Fibroblast of lung (primary cell): ENCODE measurements at places on chromosomes 5 and 9. TPM values are rescaled to one million over a fixed set of nuclear protein-coding genes. Genes with fewer than 3 reads are reported as not detected.

GRCh38 chr5:132009706-132010405 is 1.6 kb downstream of the ACSL6 start:
- peaks cover 35% of the 10 kb centered on the region for H3K27me3 ChIP-seq
- H3K36me3 ChIP-seq = no peaks in the 10 kb centered on the region
- H3K27ac ChIP-seq = no peak overlapping the region
- H3K4me1 ChIP-seq = no peaks in the 10 kb centered on the region
- no peak overlapping the region for H3K4me3 ChIP-seq

- DNase-seq = no peak
- H3K27ac ChIP-seq = no peak overlapping the region
- H3K27me3 ChIP-seq = no peaks in the 10 kb centered on the region
- no peak overlapping the region for H3K4me3 ChIP-seq
- no peaks in the 10 kb centered on the region for H3K36me3 ChIP-seq
- no peaks in the 10 kb centered on the region for H3K4me1 ChIP-seq
Measured at GRCh38 chr5:87241555-87241954, 26.1 kb upstream of the RASA1 start.

DNA sequence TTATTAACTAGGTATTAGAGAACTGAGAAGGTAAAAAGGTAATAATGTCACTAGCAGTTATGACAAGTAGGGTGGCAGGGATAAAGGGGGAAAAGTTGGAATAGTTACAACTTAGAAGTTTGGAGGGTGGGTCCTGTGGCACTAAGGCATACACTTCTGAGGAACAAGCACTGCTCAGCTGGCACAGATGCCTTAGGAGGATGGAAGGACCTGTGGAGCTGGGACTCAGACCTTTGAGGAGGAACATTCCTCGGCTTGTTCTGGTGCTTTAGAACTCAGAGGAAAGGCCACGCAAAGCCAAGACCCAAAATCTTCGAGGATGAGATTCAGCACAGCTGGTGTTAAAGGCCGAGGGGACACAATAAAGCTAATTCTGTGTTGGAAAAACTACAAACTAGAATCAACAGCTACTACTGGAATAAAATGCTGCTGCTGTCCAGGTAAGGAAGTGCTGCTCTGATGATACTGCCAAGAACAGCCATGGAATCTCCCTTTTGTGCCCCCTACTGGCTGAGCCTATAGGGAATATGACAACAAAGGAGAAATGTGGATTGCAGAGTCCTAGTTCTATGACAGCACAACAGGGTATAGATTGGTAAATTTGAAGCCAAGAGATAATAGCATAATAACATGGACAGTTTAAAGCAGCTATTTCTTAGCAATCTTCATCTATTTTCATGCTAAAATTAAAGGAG is 126.7 kb downstream of the SLC25A46 start:
- H3K4me3 ChIP-seq = no peak overlapping the region
- DNase-seq = no peak
- no peaks in the 10 kb centered on the region for H3K36me3 ChIP-seq
- H3K27ac ChIP-seq = no peak overlapping the region
- H3K27me3 ChIP-seq = no peaks in the 10 kb centered on the region
- H3K4me1 ChIP-seq = no peaks in the 10 kb centered on the region

DNA sequence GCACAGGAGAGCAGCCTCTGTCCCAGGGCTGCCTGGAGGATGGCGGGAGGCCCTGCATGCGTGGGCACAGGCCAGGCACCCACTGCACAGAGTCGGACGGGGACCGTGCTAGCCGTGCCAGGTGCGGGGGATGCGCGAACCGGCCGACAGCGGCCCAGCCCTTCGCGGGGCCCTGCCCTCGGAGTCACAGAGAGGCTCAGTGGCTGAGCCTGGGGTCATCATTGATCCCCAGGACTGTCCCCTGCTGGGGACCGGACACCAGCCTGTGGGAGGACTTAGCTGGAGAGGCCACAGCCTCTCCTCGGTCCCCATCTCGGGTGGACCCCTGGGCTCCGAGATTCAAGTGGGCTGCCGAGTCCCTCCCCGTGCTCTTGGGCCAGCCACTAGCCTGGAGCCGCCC is 19.1 kb upstream of the LAMC3 start:
- no peak overlapping the region for H3K27ac ChIP-seq
- peaks cover 8% of the 10 kb centered on the region for H3K27me3 ChIP-seq
- no peak overlapping the region for H3K4me3 ChIP-seq
- no peaks in the 10 kb centered on the region for H3K4me1 ChIP-seq

GRCh38 chr9:136928591-136928990 is 15.9 kb downstream of the FBXW5 start:
- H3K4me1 ChIP-seq = peaks cover 6% of the 10 kb centered on the region
- peaks cover 11% of the 10 kb centered on the region for H3K36me3 ChIP-seq
- H3K27ac ChIP-seq = no peak overlapping the region
- no peaks in the 10 kb centered on the region for H3K27me3 ChIP-seq
- H3K4me3 ChIP-seq = no peak overlapping the region
- DNase-seq = no peak

DNA sequence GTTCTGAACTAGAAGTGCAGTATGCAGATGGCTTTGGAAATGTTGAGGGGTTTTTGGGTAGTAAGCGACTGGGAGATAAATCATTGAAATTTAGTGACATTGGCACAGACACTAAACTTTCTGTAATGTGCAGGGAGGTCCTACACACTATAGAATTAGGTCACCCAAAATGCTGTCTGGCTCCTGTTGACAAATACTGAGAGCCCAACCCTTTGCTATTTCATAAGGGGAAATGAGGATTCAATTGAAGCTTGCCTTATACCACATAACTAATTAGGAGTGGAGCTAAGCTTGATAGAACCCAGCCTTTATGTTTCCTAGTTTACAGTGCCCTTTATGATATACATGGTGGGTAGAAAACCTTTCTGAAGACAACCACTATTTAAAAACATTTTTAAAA is 22.6 kb downstream of the HMGXB3 start:
- no peaks in the 10 kb centered on the region for H3K27me3 ChIP-seq
- H3K4me3 ChIP-seq = no peak overlapping the region
- H3K27ac ChIP-seq = no peak overlapping the region

- H3K4me1 ChIP-seq = no peaks in the 10 kb centered on the region
- H3K4me3 ChIP-seq = no peak overlapping the region
Measured at GRCh38 chr5:50501491-50502228, 60.6 kb upstream of the EMB start.

DNA sequence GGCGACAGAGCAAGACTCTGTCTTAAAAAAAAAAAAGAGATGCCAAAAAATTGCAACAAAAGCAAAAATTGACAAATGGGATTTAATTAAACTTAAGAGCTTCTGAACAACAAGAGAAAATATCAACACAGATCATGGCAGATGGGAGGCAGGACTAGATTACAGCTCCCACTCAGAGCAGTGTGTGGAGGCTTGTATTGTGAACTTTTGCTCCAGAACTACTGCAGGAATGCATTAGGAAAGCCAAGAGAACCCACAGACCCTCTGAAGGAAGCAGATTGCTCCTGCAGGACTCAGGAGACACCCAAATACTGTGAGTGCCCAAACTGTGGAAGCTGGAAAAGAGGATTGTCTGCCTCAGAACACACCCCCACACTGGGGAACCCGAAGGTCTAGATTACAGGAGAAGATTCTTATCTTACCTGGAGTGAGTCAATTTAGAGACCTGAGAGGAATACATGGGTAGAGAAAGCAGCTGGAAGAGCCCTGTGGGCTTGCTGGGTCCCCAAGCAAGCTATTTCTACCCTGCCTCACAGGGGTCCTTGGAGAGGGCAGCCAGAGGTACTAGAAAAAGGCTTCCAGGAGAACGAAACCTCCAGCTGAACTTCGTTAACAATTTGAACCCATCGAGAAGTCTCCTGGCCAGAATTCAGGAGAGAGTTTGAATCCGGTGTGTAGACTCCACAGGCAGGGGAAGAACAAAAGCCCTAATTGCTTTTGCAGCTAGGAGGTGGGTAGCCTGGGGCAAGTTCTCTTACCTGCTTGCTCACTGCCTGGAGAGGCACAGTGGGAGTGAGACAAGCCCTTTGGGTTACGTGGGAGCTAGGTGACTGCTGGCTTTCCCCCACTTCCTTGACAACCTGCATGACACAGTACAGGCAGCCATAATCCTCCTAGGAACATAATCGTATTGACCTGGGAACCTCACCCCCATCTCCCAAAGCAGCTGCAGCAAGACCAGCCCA is 593.4 kb upstream of the RGMB start:
- H3K36me3 ChIP-seq = no peaks in the 10 kb centered on the region
- no peak overlapping the region for H3K27ac ChIP-seq
- H3K27me3 ChIP-seq = no peaks in the 10 kb centered on the region

- H3K27me3 ChIP-seq = no peaks in the 10 kb centered on the region
- no peak overlapping the region for H3K4me3 ChIP-seq
- H3K27ac ChIP-seq = no peak overlapping the region
- no peak for DNase-seq
- H3K4me1 ChIP-seq = no peaks in the 10 kb centered on the region
Measured at GRCh38 chr9:16277471-16277960, 593.0 kb downstream of the BNC2 start.

The DCAF10 gene
- 18.7 and 26.6 TPM in 2 replicates for total RNA-seq

The DDX46 gene
- 15.9 and 18.7 TPM in 2 replicates for total RNA-seq

The SPAAR gene
- under 0.01 and 0.17 TPM in 2 replicates for total RNA-seq
